ENCODE measurements at places on chromosomes 2 and 18.

DNA sequence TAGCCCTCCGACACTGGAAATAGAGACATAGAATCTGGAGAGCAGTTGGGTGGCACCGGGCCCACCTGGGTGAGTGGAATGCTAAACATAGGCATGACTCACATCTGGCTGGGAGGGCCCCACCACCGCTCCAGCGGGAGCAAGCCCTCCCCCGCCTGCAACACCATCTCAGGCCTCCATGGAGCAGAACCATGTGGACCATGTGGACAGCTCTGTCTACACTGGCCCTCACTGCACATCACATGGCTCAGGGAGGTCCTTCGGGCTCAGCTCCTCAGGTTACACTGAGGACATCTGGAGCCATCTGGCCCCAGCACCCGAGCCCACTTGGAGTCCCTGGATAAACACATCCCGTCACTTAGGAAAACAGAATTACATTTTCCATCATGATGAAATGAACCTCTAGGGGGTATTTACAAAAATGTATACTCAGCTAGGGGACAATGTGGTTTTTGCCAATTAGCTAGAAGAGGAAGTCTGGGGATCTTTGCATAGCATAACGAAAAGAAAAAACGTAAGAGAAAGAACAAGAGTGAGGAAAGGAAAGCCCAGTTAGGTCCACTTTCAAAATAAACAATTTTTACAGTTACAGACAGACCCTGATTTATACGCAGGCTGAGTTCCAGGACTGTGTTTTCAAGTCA lies 30.7 kb upstream of the MLPH start:
- DNase-seq, result no peak

GRCh38 chr2:113216321-113216720 lies 42.5 kb downstream of the PSD4 start:
- no peak for DNase-seq

DNA sequence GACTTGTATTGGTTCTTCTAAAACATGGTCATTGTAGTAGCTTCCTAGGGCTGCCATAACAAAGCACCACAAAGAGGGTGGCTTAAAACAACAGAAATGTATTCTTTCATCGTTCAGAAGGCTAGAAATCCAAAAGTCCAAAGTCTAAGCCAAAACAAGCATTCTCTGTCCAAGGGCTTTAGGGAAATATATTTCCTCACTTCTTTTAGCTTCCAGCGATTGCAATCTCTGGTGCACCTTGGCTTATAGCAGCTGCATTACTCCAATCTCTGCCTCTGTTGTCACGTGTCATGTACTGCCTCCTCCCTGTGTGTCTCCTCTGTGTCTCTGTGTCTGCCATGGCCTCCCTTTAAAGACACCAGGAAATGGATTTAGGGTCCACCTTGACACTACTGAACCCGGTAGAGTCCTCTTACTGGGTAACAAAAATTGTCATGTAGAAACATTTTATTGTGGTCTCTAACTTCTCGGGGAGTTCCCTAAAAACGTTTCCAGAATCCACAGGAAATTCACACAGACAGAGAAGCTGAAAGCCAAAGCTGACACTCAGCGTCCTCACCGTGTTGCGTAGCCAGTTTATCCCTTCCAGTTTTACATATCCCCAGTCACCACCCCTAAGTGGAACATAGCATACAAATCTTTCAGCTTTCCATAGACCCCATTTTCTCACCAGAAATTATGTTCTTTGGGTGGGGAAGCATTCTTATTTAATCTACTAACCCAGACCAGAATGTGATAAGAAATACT lies 20.7 kb upstream of the TTN start:
- DNase-seq, result no peak

GRCh38 chr2:48530033-48530811 lies at the start of gene STON1:
STON1 (plus strand) TSS chr2:48530154; CDS start chr2:48580634, 50,480 bp downstream.
- DNase-seq, result no peak

DNA sequence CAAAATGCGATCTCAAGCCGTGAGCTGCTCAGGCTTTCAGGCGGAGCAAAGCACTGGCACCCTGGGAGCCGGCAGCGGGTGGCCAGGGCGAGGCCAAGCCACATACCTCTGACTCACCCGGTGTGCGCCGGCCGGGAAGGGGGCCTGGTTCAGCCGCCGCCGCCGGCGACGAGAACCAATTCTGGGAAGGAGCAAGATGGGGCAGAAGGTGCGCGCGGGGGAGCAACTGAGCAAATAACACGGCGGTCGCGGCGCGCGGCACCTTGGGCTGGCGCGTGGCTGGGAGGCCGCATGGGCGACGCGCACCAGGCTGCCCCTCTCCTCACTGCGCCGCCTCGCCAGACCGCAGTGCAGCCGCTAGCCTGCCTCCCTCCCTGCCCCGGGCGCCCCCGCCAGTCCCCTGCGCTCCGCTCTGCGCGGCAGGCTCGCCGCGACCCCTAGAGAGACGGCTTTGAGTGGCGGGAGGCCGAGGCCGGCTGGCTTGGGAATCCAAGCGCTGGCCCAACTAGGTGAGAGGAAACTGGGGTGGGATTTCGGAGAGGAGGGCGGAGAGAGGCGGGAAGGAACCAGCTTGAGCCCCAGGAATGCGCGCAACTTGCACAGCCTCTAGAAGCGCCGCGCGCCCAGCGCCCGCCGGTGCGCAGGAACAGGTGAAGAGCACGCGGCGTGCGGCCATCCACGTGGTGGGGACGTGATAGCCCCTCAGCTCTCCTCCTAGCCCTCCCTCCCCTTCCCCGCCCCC lies 3.2 kb downstream of the NRP2 start:
- no peak for DNase-seq

GRCh38 chr2:45850558-45850957 lies 199.1 kb downstream of the PRKCE start:
- no peak for DNase-seq

GRCh38 chr18:53567929-53568574 lies 656.4 kb downstream of the MBD2 start:
- no peak for DNase-seq

DNA sequence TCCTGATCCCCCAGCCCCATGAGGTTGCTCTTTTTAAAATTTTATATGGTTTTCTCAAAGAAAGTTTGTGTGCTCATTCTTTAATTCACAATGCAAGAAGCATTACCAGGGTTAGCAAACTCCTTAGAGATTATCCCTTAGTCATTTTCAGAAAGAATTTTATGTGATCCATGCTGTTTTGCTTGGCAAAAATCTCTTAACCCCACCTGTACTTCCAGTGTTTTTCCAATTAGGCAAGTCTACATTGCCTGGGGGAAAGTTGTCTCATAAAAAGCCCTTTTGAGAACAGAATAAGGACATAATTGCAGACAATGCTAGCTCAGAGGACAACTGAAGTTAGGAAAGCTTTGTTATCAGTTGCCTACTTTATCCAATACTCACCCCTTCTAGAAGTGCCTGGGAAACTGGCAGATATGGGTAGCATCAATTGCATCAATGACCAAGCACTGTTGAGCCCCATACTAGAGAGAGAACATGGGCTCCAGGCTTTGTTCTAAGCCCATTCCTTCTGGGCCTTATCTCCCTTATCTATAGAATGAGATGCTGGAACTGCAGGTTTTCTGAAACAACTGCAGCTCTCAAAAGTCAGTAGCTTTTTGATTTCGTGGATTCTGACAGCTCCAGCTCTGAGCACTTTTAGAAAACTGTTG lies 265.9 kb upstream of the SPHKAP start:
- DNase-seq, result no peak

GRCh38 chr2:200863782-200864175 lies 679 bp downstream of the CLK1 start:
- no peak for DNase-seq

- no peak for DNase-seq
These were observed 106.5 kb upstream of the ETAA1 start for GRCh38 chr2:67290451-67291290.

DNA sequence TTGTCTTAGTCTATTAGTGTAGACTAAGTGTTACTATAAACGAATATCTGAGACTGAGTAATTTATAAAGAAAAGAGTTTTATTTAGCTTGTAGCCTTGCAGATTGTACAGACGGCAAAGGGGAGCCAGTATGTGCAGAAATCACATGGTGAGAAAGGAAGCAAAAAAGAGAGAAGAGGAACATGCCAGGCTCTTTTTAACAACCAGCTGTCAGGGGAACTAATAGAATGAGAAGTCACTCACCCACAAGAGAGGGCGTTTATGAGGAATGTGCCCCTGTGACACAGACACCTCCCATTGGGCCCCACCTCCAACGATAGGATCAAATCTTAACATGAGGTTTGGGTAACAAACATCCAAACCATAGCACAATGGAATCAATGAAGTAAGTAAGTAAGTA lies 20.6 kb upstream of the ZNF804A start:
- no peak for DNase-seq

DNA sequence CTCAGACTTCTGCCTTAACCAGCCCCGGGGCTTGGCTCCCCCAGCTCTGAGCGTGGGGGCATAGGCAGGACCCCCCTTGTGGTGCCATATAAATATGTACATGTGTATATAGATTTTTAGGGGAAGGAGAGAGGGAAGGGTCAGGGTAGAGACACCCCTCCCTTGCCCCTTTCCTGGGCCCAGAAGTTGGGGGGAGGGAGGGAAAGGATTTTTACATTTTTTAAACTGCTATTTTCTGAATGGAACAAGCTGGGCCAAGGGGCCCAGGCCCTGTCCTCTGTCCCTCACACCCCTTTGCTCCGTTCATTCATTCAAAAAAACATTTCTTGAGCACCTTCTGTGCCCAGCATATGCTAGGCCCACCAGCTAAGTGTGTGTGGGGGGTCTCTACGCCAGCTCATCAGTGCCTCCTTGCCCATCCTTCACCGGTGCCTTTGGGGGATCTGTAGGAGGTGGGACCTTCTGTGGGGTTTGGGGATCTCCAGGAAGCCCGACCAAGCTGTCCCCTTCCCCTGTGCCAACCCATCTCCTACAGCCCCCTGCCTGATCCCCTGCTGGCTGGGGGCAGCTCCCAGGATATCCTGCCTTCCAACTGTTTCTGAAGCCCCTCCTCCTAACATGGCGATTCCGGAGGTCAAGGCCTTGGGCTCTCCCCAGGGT lies 5.5 kb downstream of the CTDSP1 start:
- DNase-seq, result no peak

DNA sequence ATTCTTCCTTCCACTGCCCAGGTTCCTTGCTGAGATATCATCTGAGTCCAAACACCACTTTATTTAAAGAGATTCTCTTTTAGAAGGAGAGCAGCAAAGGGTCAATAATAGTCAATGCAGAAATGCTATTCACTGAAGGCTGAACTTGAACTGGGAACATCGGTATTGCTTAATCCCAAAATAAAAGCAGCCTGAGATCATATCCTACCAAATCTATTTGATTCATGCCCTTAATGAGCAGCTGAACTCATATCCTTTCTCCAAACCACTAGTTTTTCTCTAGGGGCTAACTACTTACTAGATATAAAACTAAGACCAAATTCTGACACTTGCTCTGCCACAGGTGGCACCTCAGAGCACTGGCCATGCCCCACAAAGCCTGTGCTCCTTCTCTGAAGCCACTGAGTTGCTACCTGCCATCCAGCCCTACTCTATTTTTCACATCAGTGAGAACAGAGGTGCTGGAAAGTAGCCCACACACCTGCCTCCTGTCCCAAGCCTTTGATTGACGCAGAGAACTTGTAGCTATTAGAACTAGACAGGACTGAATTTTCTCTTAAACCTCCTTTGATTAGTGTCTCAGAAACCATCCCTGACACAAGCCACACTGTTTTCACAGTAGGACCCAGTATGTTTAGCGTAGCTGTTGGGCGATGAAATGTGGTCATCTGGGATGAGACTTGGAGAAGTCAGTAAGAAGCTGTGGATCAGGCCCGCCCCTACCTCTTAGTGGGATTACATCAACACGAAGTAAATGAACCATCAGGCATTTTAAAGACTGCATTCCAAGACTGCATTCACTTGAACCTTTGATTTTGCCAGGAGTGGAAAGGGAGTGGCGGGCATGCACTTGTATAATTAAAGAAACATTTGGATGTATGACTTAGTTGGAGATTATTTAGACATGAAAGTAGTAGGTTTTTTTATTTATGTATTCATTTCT lies 124.3 kb downstream of the RBMS1 start:
- DNase-seq, result no peak

DNA sequence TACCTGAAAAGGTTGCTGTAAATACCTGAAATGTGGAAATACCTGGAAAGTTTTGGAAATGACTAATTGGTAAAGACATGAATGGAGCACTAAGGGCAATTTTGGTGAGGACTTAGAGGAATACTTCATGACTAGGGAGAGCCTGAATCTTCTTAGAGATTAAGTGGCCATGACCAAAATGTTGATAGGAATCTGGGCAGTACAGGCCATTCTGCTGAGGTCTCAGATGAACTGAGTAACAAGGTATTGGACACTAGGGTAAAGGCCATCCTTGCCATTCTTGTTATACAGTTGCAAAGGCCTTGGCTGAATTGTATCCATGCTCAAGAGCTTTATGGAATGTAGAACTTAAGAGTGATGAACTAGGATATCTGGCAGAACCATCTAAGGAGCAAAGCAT lies 742.9 kb upstream of the RAB6C start:
- DNase-seq, result no peak

GRCh38 chr18:77111951-77112746 lies 20.4 kb downstream of the MBP start:
- no peak for DNase-seq

All from activated CD8-positive, alpha-beta memory T cell treated with anti-CD3 and anti-CD28 coated beads for 1 hour (primary cell).